ENCODE measurements at places on chromosomes 16 and 17.

DNA sequence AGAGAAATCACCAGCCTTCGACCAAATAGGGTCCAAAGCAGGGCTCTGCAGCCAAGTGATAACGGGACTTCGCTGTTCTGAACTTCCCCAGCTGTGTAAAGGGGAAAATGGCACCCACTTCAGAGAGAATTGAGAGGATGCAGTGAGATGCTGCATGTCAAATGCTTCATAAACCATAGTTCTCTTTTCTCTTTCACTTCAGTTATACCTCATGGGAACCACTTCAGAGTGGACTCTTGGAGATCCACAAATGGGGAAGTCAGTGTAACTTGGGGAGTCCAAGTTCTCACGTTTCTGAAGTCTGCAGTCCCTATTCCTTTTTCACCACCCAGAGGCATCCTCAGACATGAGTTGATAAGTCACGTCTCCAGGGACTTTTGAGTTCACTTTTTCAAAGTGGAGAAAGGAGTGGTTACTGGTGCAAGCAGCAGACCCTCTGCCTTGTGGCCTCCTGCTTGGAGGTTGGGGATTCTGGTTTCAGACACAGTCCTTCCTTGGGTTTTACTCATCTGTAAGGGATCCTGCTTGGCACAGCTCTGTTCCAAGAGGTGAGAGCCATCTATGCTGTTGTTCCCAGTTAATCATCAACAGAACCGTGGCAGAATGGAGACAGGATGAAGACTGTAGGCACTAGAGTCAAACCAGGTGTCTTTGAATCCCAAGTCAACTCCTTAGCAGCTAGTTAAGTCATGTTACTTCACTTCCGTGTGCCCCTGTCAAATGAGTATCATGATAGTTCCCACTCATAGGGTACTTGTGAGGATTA is 123.4 kb upstream of the NOL11 start:
- DNase-seq = peak; percentile 90

DNA sequence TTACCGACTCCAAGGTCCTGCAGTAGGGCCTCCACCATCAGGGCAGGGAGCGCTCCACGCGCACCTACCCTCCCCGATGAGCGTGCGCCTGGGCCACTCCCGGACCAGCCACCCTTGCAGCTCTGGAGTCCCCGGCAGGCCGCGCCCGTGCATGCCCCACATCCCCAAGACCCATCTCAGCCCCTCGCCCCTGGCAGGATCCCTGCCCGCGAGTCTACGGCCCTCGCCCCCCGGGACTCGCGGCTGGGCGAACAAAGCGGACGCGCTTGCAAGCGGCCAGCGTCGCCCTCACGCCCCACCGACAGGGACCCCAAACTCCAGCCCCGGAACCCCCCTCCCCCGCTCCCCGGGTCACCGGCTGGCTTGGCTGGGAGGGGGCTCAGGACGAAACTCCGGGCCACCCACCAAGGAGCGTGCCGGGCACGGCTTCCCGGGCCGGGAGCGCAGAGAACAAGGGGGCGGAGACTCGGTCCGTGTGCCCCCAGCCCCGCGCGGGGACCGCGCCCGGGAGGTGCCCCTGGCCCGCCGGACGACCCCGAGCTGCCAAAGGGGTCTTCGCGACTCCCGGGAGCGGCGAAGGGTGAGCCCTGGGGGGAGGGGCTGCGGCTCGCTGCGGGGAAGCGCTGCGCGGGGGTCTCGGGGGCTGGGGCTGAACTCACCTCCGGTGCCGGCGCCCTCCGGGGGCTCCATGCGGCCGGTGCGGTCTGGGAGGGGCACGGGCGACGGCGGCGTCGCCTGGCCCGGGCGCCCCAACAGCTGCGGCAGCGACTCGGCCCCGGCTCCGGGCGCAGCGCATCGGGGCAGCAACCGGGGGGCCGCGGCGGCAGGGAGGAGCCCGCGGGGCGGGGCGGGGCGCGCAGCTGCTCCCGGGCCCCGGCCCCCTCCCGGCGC is at the start of gene DBNDD1:
Gene DBNDD1 (minus strand): TSS at position 805 of the 891 bp plus-strand sequence. CDS start 115 bp downstream, at position 690.
- DNase-seq = no peak

DNA sequence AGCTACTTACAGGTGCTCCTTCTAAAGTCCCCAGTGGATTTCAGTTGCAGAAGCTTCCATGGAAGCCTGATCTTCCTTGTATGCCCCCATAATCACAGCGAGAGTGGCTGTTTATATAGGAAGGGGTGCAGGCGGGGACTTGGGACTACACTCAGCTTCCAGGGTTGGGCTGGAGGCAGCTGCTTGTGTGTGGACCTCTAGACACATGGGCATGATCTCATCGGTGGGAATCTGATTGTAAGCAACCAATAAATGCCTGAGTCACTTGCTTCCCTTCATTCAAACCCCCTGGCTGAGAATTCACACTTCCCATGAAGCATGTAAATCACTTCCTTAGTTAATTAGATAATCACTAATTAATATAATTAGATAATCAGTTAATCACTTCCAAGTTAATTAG is 1.0 kb upstream of the KRT20 start:
- no peak for DNase-seq

- DNase-seq = no peak
Measured at GRCh38 chr16:63960321-63960720, 1161.5 kb downstream of the CDH11 start.

GRCh38 chr17:42766124-42766523 is 5.1 kb downstream of the RAMP2 start:
- no peak for DNase-seq

DNA sequence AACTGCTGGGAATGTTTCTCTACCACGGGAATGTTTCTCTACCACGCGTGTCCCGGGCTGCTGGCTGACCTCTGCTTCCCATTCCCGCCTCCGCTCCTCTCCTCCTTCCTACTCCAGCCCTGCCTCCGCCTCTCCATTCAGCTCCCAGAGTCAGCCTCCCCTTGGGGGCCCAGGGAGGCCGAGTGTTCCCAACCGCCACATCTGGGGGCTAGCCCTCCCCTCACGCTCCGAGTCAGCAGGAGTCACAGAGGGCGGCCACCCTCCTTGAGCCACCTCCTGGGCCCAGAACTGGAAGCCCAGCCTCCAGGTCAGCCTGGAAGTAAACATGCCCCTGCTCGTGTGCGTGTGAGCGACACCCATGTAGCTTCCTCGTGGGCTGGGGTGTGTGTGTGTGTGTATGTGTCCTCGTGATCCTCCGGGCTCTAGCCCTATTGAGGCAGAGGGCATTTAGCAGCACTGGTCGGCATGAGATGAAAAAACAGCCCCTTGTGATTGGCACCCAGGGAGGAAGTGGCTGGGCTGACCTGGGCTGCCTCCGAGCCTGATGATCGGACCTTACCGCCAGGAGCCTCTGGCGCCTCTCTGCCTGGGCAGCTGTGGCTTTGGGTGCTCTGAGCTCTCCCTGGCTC is 7.3 kb downstream of the CYGB start:
- peak; percentile 59 for DNase-seq

- no peak for DNase-seq
Measured at GRCh38 chr17:35778641-35779196, 16.7 kb downstream of the MMP28 start.

DNA sequence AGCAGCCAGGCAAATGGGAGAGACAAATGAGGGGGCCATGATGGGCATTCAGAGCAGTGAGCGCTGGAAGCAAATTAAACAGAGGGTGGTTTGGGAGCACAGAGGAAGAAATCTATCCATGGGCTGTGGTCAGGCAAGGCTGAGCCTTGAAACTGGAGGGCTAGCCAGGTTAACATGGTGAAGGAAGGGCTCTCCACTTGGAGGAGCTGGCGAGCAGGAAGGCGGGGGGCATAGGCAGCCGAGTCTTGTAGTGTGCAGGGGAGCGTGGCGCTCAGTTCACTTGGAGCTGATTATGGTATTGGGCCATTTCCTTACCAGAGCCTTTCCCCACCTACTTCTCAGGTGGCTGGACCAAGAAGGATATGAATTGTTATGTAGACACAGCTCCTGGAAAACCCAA is 189.7 kb downstream of the SNX29 start:
- DNase-seq = no peak

DNA sequence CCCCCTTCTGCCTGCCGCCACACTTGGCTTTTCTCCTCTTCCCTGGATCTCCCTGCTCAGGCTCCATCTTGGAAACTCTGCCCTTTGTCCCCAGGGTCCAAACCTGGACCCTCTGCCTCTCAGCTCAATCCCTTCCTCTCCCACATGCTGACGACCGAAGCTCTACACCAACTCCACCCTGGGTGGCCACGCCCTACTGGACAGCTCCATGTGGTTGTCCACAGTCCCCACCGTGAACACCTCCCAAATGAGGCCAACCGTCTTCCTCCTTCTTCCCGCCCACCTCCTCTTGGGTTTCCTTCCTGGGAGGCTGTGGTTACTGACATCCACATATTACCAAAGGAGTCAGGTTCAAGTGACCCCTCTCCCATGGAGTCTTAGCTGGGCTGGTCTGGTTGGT is 22.6 kb upstream of the MLKL start:
- no peak for DNase-seq

DNA sequence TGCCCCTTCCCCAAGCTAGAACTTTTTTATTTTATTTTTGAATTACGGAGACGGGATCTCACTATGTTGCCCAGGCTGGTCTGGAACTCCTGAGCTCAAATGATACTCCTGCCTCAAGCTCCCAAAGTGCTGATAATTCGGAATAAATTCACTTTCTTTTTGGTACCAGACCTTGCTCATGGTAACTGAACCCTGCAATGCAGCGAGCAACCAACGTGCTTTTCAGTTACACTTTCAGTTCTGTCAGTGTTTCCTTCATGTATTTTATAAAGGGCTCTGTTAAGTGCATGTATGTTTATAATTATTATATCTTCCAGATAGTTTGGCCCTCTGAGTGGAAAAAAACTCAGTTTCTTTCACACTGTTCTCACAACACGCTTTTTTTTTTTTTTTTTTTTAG is 13.9 kb downstream of the C16orf96 start:
- no peak for DNase-seq

DNA sequence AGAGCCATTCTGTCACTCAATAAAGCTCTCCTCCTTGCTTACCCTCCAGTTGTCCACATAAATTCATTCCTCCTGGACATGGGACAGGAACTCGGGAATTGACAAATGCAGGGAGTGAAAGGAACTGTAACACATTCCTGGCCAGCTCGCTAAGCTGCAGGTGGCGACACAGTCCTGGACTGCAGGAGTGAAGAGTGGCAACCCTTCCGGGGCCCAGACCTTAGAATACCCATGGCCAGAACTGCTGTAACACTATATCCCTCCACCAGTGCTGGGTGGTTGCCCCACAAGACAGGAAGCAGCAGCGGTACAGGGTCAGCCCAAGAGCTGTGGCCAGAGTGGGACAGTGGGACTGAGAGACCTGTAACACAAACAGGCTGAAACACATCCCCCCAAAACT is 30.3 kb upstream of the KIF2B start:
- no peak for DNase-seq

DNA sequence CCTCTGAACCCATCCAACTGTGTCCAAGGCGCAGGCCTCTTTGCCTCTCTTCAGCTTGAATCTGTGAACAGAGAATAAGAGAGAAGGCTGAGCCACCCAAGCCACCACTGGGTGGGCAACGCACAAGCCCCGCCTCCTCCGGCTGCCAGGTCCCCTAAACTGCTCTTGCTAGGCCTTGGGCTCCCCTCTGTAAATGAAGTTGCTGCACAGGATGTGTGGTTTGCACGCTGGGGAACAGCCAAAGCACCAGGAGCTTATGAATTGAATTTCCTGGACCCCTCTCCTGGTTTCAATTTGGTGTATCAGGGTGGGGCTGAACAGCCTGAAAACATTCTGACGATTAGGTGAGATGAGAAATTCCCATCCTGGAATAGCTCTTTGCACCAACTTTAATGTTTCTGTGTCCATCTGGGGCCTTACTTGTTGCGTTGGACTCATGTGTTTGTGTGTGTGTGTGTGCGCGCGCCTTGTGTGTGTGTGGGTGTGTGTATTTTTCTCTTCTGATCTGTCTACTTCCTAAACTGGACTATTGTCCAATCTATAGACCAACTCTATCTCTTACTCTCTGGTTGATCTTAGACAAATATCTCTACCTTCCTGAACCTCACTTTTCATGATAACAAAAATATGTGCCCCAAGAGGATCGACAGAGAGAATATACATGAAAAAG is 2.3 kb downstream of the CCL1 start:
- no peak for DNase-seq

DNA sequence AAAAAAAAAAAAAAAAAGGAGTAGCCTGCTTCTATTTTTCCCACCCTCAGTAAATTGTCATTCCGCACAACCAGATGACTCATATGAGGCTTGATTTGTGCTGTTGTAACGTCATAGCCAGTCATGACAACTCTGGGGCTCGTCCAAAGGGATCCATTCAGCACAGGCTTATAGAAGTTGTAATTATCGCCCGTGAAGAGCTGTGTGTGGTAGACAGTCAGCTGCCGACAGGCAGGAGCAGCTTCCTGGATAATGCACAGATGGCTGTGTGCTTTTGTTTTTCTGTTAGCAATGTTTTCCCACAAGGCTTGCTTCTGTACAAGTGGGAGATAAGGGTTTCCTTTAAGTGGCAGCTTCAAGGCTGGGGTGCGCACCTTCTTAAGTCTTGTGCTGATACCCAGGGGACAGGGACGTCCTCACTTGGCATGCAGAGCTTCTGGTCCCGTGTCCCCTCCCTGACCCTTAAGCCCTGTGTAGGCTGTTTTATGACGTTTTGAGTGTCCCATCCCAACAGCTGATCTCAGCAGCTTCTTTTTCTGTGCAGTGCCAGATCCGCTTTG is 26.0 kb downstream of the SNX29 start:
- DNase-seq = peak; percentile 43

DNA sequence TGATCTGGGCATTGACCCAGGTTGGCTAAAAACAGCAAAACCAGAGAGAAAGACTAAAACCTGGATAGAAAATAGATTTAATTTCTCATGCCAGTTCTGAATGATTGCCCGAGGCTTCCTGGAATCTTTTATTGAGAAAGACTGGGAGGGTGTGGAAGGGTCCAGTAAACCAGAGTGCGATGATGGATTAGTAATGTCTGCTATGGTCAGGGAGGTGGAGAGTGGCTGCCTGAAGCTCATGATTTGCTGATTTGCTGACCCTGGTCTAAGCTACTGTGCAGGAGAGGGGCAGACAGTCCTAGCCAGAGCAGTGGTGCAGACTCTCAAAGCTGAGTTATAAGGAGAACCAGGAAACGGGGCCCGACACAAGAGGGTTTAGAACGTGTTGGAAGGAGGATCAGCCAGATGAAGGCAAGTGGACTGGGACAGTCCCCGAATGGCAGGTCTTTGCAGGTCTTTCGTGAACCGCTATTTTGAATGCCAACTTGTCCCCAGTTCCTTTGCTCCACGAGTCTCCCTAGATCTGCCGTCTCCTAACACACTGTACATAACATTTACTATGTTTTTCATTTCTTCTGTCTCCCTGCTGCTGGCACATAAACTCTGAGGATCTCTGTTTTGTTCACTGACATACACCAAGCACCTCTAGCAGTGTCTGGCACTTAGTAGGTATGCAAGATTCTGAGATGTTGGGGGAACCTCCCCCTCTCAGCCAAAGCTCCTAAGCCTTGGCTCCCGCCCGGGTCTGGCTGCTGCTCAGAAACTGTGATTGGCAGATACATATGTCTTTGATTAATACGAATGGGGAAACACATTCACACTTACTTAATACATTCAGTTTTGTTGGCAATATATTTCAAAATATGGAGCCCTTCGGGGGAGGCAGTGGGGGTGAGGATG is 237.3 kb upstream of the TNRC6C start:
- DNase-seq = no peak

DNA sequence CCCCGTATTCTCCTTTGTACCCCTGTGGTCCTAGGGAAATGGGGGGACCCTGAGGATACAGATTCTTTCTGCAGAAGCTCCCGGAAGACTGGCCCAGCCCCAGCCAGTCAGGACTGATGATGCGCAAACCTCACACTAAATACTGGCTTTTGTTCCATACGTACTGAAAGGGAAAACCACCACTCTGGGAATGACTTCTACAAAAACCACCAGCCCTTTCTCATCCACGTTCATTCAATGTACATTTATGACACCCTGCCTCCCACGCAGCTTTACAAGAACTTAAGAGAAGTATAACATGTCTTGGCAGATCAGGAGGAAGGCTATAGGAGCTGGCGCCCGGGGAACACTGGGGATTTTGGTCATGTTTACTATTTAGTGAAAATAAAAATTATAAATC is 70.6 kb downstream of the MARCHF10 start:
- no peak for DNase-seq

All from MV-4-11 (cell line).